Gastrocnemius medialis (tissue), 4 donors: ENCODE measurements at places on chromosomes 1 and 21.

GRCh38 chr1:230806552-230806951, 59.4 kb downstream of the CAPN9 start:
- no peak for DNase-seq

DNA sequence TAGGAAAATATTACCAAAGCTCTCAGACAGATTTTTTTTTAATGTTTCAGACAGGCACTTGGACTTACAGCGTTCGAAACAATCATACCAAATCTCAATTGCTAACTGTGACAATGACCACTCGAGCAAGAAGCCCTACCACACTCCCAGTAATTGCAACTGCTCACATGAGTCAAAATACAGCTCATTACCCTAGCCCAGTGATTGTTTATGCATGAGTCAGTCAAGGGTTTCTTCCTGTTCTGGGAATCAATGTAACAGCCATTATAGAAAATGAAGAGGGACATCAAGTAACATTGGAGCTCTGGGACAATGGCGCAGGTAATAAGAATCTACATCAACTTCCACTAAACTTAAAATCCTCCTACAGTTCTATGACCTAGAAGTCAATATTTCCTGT, 56.1 kb upstream of the SH3GLB1 start:
- DNase-seq, result no peak

DNA sequence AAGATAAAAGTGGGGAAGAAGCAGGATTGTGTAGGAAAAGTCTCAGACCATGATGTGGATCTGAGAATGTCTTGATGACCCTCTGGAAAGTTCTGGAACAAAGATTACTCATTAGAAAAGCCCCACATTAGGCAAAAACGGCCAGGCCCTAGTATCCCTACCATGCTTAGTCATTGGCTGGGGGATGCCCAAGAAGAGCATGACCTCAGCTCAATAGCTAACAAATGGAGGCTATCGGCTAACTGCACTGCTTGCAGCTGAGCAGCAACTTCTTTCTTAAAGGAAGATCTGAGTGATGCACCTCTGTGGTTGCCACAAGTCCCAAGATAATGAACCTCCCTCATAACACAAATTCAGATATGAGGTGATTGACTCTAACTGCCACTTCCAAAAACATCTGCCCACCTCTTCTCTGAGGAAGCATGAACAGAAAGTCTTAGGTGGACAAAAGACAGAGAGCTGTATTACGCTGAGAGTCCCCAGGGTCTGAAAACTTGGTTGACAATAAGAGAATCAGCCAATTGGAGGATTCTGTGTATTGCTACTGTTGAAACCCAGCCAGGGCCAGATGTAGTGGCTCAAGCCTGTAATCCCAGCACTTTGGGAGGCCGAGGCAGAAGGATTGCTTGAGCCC, 64.6 kb upstream of the AK4 start:
- DNase-seq, result no peak

DNA sequence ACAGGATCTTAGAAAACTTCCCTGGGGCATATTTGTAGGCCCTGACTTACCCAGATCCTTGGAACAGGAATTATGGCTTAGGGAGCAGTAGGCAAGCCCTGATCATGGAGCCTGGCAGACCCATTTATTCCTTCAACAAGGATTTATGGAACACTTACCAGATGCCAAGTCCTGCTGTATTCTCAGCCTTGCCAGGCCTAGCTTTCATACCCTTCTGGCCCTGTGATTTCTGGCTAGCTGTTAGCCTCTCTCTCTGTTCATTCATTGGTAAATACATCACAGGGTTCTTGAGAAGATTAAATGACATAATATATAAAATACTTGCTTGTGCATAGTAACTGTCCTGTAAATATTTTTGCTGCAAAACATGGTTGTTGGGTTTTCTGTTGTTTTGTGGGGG, 32.4 kb upstream of the SRP9 start:
- no peak for DNase-seq

- no peak for DNase-seq
Measured at GRCh38 chr1:64110924-64111777, 92.3 kb upstream of the UBE2U start.

DNA sequence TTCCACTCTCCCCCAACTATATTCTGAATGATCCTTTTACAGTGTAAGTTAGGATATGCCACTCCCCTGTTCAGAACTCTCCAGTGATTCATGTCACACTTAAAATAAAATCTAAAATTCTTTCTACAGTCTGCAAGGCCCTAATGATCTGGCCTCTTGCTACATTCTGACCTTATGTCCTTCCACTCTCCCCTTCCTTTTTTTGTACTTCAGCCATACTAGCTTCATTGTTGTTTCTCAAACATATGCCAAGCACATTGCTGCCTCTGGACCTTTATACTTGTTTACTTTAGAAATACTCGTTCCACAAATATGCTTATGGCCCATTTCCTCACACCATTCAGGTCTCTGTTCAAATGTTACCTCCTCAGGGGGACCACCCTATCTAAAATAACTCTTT, 14.8 kb upstream of the PSMA5 start:
- DNase-seq, result no peak

GRCh38 chr1:47997289-47998200, at the start of gene TRABD2B:
TSS of gene TRABD2B (minus strand) at chr1:47997385.
- peak; percentile 65 for DNase-seq

DNA sequence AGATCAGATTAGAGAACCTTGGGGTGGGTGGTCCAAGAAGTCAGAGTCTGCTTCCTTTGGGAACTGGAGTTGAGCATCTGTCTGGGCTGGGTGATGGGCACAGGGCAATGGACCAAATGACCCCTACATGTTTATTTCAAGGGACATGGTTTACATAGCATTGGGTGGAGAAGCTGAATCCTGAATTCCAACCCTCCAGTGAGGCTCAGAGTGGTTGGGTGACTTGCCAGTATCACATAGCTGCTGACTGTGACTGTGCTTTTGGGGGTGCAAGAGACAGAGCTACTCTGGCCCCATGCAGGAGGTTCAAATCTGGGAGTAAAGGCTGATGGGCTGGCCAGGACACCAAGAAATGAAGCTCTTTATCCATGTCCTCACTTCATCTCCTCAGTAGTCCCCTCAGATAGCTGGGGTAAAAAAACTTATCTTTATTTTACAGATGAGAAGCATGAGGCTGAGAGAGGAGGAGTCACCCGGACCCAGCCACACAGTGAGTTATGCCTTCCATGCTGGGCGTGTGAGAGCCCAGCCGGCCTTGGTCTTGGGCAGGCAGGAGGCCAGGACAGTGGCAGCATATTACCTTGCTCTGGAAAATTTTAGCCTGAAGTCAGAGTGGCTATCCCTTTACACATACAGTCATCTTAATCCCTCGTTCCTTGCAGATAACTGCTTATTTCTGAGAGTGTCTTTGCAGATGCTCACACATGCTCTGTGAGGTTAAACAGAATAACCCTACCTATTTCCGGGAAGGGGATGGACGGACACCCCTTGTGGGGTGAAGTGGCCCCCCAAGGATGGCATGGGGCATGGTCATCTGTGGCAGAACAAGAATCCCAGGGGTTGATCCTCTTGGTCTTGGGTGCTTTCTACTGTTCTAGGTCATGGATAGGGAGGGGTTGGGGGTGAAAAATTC, 2.8 kb upstream of the SERINC2 start:
- DNase-seq, result no peak

GRCh38 chr1:14607295-14607694, 8.8 kb downstream of the KAZN start:
- no peak for DNase-seq

GRCh38 chr1:152942161-152942560, 4.8 kb upstream of the SPRR5 start:
- no peak for DNase-seq

- no peak for DNase-seq
Measured at GRCh38 chr1:4468804-4469514, 185.4 kb upstream of the AJAP1 start.

DNA sequence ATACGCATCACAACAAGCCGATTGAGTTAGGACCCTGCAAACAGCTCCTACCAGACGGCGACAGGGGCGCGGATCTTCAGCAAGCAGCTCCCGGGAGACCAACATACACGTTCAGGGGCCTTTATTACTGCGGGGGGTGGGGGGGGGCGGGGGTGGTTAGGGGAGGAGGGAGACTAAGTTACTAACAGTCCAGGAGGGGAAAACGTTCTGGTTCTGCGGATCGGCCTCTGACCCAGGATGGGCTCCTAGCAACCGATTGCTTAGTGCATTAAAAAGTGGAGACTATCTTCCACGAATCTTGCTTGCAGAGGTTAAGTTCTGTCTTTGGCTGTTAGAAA, 162.0 kb downstream of the RUNX1 start:
- DNase-seq, result no peak

DNA sequence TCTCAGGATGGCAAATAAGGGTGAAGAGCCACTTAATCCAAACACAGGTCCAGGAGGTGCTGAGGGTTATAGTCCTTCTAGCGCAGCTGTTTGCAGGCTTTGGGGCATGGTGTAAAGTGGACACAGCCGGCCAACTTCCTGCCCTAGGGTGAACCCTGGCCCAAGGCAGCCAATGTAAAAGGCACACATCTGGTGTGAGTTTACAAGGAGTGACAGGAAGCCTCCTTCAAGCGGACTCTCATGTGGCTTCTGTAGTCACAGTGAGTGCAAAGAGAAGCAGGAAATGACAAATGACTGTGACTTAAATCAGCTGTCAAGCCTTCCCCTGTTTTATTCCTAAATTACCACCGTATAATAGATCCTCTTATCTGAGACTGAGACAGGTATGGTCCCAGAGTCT, 213.0 kb downstream of the CRB1 start:
- no peak for DNase-seq

- no peak for DNase-seq
Measured at GRCh38 chr1:157335056-157335455, 196.9 kb upstream of the ETV3 start.

GRCh38 chr1:163836481-163836880, 514.7 kb downstream of the NUF2 start:
- DNase-seq, result no peak

GRCh38 chr1:160136926-160137200, 14.5 kb upstream of the ATP1A4 start:
- peak; percentile 42 for DNase-seq

- peak; percentile 13 for DNase-seq
Measured at GRCh38 chr1:101264697-101265096, 27.9 kb downstream of the S1PR1 start.

DNA sequence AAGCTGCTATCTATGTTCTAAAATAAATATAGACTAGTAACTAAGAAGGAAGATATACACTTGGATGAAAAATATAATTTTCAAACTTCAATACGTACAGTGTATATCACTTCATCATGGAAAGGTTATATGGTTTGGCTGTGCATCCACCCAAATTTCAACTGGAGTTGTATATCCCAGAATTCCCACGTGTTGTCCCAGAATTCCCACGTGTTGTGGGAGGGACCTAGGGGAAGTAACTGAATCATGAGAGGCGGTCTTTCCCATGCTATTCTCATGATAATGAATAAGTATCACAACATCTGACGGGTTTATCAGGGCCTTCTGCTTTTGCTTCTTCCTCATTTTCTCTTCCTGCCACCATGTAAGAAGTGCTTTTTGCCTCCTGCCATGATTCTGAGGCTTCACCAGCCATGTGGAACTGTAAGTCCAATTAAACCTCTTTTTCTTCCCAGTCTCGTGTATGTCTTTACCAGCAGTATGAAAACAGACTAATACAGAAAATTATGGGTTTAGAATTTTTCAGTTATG, 10.7 kb downstream of the NEGR1 start:
- DNase-seq, result no peak

DNA sequence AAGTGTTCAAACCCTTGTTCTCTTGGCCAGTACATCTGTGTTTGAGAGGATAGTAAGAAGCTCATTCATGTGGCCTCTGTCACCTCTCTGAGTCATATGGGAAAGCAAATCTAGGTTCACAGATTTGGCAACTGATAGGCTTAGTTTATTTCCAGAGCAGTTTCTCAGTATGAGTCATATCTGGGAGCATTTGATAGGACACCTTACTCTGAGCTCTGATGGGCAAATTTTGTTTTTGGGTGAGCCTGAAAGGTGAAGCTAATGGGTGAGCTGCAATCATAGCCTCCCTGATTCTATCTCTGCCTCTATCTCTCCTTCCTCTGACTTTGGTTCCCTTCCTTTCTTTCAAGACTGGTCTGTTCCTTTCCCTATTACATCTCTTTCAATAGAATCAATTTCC, 134.4 kb downstream of the S1PR1 start:
- no peak for DNase-seq

GRCh38 chr1:240499012-240499411, 112.9 kb downstream of the GREM2 start:
- no peak for DNase-seq

GRCh38 chr1:160704250-160704649, 7.4 kb downstream of the CD48 start:
- DNase-seq, result peak; percentile 4

GRCh38 chr1:28518745-28519341, 13.0 kb downstream of the RCC1 start:
- DNase-seq, result no peak

GRCh38 chr1:165235155-165235776, 121.2 kb downstream of the LMX1A start:
- DNase-seq, result no peak

GRCh38 chr1:29341936-29342335, 105.6 kb downstream of the PTPRU start:
- DNase-seq, result no peak

- no peak for DNase-seq
Measured at GRCh38 chr1:224333309-224333926, 3.4 kb upstream of the NVL start.

- DNase-seq, result peak; percentile 56
Measured at GRCh38 chr1:16960560-16961296, 19.7 kb downstream of the MFAP2 start.

GRCh38 chr1:18217398-18218043, 109.9 kb downstream of the IGSF21 start:
- no peak for DNase-seq

- DNase-seq, result no peak
Measured at GRCh38 chr21:25732091-25732760, 2.5 kb downstream of the ATP5PF start.

- DNase-seq, result no peak
Measured at GRCh38 chr1:168291222-168291837, 10.7 kb downstream of the TBX19 start.

GRCh38 chr1:85991261-85991660, 165.3 kb downstream of the COL24A1 start:
- no peak for DNase-seq

DNA sequence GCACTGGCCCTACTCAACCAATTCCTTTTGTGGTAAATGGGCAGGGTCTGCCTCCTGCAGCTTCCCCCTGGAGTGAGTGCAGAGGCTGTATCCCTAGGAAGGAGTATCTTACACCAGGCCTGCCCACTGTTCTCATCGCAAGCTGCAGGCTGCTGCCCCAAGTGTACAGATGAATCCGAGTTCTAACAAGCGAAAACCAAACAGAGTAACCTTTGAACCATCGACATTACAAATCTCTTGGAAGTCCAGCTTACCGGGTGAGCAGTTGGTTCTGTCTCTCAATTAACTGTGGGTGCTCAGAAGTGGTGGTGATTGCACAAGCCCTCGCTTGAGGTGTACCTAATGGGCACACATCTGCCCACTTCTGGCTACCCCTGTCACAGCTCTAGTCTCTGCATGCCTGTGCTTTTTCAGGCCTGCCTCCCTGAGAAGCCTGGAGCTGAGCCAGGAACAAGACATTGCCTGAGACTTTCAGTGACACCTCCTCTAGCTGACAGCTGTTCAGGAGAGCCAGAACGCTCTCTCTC, 22.7 kb downstream of the INAVA start:
- DNase-seq, result peak; percentile 73
